ENCODE measurements at places on chromosomes 12 and 14.

- no peak for DNase-seq
Observed at GRCh38 chr14:93368996-93369712, 22.2 kb downstream of the COX8C start.

DNA sequence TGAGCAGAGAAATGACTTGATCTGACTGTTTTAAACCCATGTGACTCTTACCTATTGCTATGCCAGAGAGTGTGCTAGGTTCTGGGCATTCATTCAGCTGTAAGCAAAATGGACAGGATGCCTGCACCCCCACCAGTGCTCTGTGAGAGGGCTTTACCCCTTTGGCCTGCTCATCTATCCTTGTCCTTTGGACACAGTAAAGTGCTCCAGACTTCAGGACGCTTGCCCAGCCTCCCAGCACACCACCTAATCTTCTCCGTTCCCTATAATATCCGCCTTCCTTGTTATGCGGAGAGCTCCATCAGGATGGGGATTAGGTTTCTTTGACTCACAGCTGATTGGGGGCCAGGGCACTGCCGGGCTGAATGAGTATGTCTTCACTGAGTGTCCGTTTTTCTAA lies 4.4 kb upstream of the ZNF839 start:
- no peak for DNase-seq

DNA sequence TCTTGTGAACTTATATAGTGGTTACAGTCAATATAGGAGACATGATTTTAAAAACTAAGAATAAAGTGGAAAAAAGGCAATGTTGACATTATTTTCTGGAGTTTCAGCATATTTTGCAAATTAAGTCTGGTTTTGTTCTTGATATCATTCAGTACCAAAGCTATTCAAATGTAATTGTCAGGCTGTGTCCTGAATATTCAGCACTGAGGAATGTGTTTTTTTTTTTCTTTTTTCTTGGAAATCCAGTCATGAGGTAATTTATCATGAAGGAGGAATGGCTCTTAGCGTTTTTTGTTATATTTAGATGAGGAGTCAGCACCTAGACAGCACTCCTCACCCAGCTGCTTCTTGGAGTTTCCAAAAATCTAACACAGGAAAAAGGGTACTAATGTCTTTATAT lies 225.5 kb downstream of the CCDC91 start:
- DNase-seq = no peak

DNA sequence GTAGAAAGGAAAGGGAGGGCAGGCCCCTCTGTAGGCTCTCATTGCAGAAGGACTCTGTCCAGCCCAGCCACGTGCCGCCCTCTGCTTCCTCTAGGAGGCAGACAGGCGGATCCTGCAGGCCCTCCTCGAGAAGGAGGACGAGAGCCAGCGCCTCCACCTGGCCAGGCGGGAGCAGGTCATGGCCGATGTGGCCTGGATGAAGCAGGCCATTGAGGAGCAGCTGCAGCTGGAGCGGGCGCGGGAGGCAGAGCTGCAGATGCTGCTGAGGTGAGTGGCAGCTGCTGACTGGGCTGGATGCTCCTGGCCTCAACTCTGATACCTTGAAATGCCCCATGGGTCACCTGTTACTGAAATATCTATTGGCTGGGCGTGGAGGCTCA lies 10.9 kb downstream of the TCHP start:
- no peak for DNase-seq

DNA sequence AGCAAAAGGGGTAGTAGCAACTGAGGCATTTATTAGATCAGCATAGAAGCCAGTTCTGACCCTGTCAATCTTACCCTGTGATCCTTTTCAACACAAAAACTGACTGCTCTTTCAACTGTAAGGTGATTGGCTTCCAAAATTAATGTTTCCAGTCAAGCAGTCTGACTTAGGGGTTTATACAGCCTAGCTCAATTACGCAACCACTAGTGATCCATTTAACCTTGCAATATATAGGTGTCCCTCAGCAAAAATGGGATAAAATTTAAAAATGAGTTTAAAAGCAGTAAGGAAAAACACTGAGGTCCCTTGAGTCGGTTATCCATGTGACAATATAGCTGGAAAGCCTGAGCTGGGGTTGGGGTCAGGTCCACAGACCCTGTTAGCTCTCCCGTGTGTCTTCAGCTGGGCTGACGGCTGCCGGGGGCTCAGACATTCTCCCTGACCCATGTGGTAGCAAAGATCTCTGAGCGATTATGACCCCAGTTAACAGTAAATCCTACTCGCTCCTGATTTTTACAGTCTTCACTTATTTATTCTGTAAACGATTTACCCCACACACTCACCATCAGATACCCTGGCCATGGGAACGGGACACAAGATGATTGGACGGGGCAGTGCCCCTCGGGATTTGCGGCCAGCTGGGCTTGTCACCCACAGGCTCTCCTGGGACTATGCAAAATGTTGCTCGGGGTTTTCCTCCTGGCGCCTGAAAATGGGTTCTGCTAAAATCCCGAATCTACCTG lies 16.6 kb downstream of the ADGRD1 start:
- DNase-seq = no peak

DNA sequence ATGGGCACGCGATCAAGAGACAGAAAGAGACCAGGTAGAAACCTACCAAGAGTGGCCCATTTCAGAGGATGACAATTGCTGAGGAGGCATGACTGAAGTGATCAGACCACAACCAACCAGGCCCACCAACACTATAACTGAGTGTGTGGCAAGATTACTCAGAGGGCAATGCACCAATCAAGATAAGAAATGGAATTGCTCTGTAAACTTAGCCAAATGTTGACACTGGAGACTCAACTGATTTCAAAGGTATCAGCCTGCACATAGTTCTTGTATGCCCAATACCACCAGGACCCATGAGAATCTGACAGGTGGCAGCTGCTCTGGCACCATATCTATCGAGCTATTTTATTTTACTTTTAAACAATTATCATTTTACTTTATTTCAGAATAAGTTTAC lies 128.9 kb downstream of the FOXN3 start:
- DNase-seq = no peak

DNA sequence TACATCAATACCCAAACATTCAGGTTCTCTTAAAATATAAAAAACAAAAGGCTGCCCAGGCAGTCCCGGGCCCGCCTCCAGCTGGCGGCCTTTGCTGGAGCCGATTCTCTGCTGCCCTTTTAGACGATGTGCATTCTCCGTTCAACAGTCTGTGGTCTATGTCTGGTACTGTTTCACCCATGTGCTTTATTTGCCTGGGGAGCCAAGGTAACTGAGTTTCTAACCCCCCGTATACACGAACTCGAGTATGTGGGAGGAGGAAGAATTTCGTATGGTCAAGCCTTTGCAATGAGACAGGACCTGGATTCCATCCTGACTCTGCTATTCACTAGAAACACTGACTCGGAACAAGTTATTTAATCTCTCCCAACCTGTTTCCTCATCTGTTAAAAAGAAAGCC lies 54.1 kb upstream of the GPR68 start:
- DNase-seq = no peak

- DNase-seq = no peak
Observed at GRCh38 chr14:104227806-104228205, 89.4 kb downstream of the KIF26A start.

GRCh38 chr12:22533155-22533554 lies 11.2 kb downstream of the C2CD5 start:
- DNase-seq = no peak

DNA sequence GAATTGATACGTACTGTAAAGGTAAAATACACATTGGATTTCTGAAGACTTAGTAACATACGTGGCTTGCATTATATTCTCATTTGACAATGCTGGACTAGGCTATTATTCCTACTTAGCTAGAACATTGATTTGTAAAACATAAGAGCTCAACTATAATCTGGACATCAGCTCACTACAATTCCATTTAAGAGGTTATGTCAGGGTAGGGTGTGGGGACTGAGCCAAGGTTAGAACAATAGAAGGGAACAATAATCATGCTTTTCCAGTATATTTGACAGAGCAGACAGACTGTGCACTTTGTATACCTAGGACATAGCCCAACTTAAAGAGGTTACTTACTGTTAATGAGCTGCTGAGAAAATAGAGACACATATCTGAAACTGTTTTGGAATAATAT lies 10.8 kb downstream of the ZCRB1 start:
- no peak for DNase-seq

GRCh38 chr12:109670731-109671130 lies 42.9 kb upstream of the FAM222A start:
- no peak for DNase-seq

DNA sequence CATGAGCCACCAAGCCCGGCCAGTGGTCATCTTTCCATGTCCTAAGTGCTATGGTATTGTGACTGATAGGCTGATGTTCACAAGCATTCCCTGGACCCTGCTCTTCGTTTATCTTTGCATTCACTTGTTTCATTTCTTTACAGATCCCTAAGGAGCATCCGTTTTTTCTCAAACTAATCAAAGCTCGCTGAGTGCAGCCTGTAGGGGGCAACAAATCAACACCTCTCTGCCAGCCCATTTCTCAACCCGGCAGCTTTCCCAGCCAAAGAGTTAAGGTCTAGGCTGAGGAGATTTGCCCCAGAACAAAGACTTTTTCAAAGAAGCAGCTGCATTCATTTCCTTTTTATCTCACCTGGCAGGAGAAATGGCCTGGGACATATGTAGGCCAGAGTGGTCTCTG lies 12.1 kb downstream of the SIRT4 start:
- no peak for DNase-seq

DNA sequence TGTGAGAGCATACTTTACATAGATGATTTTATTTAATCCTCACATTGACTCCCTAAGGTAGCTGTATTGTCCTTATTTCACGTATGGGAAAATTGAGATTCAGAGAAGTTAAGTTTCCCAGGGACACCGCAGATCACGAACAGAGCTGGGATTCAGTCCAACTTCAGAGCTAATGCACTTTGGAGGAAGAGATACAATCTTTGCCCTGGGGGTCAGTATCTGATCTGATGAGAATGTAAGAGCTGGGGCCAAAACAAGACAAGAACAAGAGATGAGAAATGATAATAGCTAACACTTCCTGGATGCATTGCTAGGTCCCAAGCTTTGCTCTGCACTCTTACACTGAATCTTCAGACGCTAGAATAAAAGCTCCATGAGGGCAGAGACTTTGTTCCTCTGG lies 6.0 kb upstream of the CSAD start:
- no peak for DNase-seq

DNA sequence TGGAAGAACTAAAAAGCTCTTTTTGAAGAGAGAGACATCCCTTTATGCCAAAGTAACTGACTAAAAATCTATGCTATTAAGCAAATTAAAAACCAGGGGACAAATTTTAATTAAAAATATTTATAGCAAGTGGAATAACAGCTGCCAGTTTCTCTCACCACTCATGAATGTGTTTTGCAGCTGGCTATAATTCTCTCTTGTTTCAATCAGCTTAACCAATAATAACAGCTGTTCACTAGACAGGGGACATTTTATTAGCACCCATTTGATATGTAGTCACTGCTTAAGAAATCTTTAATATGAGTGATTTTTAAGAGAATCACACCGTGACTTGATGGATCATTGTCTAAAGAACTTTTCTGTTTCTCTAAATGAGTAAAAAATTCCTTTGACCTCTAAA lies 34.2 kb upstream of the KRR1 start:
- no peak for DNase-seq

GRCh38 chr12:123278101-123278627 lies 6.5 kb upstream of the CDK2AP1 start:
- no peak for DNase-seq

- peak; percentile 12 for DNase-seq
Observed at GRCh38 chr14:78005325-78005724, 164.8 kb upstream of the NRXN3 start.

DNA sequence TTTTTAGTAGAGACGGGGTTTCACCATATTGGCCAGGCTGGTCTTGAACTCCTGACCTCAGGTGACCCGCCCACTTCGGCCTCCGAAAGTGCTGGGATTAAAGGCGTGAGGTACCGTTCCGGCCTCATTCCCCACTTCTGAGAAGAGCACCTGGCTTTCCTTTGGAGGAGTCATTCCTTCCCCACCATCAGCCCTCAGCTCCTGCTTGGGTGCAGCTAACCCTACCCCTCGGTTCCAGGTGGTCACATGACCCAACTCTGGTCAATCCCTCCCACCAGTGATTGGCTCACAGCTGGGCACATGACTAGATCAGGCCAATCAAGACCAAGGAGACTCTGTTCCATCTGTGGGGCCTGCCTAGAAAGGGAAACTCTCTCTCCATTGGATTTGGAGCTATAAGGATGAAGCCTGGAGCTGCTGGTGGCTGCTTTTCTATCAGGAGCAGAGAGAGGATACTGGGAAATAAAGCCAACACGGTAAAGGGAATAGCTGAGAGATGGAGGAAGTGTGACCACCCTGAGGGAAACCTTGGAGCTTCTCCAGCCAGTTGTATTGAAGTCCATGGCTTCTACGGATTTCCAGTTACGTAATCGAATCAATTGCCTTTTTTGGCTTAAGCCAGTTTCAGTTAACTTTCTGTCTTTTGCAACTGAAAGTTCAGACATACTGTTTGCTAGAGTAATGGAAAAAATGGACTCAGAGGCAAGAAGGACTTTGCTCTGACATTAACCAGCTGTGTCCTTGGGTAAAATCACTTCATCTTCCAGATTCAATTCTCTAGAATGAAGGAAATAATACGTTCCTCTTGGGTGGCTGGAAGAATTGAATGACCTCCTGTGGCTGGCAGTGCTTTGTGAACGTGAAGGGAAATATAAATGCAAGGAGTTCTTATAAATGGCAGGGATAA lies 19.7 kb upstream of the IFT81 start:
- DNase-seq = no peak

DNA sequence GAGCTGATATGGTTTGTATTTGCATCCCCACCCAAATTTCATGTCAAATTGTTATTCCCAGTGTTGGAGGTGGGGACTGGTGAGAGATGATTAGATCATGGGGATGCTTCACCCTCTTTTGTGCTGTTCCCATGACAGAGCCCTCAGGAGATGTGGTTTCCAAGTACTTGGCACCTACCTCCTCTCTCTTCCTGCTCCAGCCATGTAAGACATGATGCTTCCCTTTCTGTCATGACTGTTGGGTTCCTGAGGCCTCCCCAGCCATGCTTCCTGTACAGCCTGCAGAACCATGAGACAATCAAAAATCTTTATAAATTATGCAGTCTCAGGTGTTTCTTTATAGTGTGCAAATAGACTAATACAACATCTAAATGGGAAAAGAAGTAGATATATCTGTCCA lies 754.5 kb downstream of the TMEM121 start:
- DNase-seq = no peak

DNA sequence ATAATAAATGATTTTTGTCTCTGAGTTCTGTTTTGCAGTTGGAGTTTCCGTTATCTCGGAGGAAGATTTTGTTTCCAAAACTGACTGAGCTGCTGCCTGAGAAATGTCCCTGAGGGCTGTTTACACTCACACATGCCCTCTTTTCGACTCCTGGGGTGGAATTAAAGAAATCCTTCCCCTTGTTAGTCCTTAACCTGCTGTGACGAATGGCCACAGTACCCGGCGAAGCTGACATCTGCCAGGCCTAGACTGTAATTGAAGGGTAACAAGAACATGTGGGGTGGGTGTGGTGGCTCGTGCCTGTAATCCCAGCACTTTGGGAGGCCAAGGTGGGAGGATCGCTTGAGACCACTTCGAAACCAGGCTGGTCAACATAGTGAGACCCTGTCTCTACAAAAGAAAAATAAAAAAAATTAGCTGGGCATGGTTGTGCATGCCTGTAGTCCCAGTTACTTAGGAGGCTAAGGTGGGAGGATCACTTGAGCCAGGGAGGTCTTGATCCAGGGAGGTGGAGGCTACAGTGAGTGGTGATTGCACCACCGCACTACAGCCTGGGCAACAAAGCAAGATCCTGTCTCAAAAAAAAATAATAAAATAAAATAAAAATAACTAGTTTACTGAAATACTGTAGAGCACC lies 8.4 kb downstream of the OASL start:
- no peak for DNase-seq

GRCh38 chr12:127494961-127495915 lies 771.7 kb upstream of the TMEM132C start:
- no peak for DNase-seq

Data from CD4-positive, alpha-beta T cell treated with Interleukin-1 beta for 1 hour (primary cell).